ENCODE measurements at places on chromosomes 13 and 19.

DNA sequence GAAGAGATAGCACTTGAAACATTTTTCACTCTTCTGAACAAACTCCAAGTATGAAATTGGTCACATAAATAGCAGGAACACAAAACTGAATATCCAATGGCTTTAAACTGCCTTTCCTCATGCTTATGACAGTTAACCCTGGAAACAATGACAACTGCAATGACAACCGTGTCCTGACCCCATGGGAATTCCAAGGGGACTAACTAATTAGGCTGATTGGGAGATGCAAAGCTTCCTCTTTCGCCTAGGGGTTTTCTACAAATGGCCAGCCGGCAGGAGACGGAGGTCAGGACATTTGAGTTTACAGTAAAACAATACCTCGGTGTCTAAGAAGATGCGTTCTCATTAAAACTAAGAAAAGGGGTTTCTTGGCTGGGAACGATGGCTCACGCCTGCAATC, 53.0 kb upstream of the URAD start:
- peak; percentile 37 for DNase-seq

DNA sequence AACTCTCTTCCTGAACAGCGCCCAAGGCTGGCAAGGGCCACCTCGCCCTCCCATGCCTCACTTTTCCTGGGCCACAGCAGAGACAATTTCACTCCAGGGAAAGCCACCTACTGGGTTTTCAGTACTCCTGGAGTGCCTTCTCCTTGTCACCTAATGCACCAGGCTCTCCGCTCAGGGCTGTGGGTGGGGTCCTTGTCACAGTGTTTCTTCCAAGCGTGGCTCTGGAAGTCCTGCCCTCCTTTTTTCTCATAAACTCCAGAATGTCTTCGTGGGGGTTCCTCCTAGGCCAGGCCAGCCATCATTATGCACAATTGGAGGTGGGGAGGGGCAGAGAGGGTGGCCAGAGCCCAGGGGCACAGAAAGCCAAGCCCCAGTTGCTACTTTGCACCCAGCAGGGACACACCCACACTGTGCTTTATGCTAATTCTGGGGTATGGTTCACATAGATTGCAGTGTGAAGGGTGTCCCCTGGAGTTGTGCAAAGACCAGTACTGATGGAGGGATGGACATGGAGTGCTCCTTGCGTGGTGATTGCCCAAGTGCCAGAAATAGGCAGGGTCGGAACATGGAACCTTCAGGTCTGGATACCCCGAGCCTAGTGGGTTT, 78.8 kb downstream of the CHST8 start:
- DNase-seq: no peak

DNA sequence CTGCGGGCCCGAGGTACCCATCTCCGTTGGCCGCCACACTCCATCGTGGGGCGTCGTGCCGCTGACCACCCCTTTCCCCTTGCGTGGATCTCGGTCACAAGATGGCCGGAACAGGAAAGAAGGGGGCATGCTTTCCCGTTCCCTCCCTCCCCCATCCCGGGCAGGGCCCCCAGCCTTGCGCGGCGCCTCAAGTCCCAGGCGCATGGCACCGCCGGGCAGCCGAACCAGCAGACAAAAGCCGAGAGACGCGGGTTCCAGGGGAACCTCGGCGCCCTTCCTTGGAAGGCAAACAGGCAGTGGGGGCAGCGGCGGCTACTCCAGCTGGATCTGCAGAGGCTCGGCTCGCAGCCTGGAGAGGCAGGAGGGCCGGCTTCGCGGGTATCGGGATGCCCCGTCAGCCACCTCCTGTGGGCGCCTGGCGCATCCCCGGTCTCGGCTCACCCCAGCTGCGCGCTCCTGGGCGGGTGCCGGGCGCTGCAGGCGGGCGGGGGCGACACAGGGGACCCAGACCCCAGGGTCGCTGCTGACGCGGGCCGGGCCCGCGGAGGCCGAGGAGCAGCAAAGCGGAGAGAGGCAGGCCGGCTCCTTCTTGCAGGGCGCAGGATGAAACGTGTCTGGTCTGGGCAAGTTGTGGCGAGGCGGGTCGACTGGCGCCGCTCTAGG, 439 bp downstream of the DZIP1 start:
- DNase-seq: no peak

- DNase-seq: peak; percentile 55
These were observed 1.7 kb downstream of the TGFBR3L start for GRCh38 chr19:7916103-7916954.

- DNase-seq: no peak
These were observed 818.7 kb upstream of the PCDH9 start for GRCh38 chr13:68048802-68049359.

DNA sequence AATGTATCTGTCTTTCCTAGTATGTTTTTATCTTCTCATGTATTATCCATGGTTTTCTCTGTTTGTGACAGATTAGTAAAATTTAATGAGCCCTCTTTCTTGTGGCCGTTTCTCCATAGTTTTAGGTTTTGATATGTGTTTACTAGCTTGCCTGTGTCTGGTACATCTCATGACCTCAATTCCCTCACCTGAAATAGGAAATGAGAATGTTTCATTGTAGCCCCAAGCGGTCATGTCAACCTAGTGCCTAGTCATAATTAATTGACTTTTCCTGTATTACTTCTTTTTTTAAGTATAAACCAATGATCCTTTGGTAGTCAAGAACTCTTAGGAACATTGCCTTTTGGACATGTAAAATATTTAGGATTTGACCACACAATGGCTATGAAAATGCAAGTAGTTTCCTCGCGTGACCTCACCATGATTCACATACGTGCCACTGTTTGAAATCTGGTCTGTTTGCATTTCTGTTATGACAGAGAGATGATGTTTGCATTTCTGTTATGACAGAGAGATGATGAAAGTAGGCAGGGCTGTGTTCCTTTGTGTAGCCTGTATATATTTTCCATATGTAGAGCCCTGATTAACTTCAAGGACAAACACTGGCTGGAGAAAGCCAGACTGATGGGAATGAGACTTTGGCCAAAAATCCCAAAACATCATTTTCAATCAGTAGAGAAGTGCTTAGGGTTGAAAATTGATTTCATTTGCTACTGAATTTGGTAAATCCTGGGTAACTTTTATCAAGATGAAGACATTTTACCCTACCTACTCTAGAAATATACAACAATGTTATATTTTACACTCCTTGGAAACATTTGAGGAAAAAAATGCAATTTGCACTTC, 104.8 kb downstream of the TNFRSF19 start:
- no peak for DNase-seq

DNA sequence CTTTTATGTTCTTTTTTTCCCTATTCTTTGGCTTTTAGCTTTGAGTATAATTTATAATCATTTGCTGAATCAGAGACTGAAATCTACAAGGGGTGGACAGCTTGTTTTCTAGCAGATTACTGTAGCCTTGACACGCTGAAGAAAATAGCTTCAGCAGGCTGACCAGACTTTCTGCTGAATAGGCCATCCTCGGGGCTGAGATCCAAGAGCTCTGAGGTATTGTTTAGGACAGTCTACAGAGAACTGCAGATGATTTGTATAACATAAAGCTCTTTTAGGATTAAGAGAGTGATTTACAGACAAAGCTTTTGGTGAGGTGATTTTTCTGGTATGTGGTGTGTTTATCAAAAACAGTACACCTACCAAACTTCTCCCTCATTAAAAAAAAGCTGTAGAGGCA, 16.8 kb downstream of the POLR1D start:
- no peak for DNase-seq

DNA sequence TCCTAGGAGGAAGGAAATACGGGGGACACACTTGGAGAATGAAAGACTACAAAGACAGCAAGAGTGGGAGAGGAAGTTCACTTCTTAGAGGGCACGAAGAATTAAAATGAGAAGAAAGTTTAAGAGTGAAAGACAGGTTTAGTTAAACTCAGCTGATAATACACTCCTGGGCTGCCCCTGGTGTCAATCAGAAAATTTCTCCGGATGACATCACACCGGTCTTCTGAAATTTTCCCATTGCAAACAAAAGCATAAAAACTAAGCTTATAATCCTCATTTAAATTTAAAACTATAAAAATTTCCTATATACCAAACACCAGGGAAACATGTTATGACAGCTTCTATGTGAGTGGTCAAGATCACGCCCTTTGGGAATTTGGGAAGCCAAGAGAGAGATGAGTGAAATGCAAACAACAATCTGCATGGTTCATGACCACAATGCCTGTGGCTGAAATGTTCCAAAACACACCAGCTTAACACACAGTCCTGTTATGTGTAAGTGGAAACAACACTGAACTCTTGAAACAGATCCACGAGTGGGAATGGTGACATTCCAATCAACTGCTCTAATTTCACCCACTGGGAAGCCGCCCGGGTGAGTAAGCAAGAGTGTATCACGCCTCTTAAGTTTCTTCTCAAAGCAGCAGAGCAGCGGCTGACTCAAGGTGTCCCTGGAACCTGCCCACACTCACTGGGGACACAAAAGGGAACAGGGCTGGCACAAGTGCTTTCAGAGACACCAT, 49.0 kb downstream of the BRD4 start:
- DNase-seq: peak; percentile 47

GRCh38 chr19:34577531-34578101, 96.1 kb downstream of the WTIP start:
- no peak for DNase-seq

GRCh38 chr13:104522235-104523072, 1456.2 kb upstream of the SLC10A2 start:
- no peak for DNase-seq

DNA sequence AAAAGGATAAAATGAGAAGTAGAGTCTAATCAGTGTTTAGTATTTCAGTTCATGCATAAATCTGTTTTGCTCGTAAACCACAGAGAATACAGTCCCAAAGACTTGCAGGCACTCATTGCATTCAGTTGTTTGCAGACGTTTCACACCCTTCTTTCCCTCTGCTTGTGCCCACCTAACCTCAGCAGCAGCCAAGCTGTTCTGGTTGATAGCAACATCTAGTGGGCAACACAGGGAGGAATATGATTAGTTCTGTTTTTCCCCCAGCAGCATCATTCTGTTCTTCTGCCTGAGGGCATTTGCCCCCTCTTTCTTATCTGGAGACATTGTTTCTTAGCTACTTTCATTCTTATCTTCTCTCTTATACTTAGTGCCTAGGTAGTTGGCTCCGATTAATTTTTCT, 135.6 kb downstream of the PAN3 start:
- DNase-seq: no peak

DNA sequence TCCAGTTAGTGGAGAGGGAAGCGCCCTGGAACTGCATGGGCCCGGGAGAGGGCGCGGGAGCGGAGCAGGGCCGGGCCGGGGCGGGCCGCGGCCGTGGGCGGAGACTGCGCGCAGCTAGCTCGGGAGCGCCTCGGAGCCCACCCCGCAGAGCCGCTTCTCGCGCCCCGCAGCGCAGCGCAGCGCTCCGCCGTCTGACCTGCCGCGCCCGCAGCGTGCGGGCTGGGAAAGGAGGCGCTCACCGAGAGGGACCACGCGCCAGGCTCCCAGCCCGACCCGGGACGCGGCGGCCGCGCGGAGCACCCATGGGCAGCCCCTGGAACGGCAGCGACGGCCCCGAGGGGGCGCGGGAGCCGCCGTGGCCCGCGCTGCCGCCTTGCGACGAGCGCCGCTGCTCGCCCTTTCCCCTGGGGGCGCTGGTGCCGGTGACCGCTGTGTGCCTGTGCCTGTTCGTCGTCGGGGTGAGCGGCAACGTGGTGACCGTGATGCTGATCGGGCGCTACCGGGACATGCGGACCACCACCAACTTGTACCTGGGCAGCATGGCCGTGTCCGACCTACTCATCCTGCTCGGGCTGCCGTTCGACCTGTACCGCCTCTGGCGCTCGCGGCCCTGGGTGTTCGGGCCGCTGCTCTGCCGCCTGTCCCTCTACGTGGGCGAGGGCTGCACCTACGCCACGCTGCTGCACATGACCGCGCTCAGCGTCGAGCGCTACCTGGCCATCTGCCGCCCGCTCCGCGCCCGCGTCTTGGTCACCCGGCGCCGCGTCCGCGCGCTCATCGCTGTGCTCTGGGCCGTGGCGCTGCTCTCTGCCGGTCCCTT, at the start of gene MLNR:
Gene MLNR (plus strand): TSS at position 303 of the 820 bp plus-strand sequence. CDS start 0 bp downstream, at position 303.
- DNase-seq: peak; percentile 18

DNA sequence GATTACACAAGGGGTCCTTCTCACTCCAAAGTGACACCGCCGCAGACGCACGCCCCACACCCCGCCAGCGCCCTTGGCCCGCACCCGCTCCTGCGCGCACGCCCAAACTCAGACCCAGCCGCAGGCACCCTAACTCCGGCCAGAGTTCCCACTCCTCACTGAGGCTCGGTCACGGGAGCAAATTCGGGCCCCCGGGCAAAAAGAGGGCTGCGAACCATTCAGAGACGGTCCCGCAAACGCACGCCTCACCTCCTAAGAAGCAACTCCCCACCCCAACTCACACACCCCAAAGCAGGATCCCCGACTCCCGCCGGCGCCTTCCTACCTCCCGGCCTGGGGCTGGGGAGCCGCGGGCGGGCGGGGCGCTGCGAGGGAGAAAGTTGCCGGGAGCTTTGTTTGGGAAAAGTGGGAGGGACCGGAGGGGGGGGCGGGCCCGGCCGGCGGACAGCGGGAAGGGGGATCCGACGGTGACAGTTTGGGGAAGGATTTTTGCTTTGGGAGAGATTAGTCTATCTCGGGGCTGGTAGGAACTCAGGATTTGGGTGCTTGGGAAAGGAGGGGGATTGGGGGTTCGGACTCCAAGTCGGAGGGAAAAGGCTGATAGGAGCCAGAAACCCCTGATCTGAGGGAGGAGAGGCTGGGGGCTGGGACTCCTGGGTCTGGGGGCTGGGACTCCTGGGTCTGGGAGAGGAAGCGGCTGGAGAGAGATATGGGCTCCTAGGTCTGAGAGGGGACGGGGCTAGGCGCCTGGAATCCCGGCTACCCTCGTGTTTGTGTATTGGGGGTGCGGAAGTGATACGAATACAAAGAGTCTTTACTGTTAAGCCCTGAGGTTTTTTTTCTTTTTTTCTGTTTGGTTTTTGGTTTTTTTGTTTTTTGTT, at the start of gene TEAD2:
Gene TEAD2 (minus strand): TSS at position 369 of the 881 bp plus-strand sequence. CDS start 2,341 bp downstream, outside the sequence.
- DNase-seq: no peak

DNA sequence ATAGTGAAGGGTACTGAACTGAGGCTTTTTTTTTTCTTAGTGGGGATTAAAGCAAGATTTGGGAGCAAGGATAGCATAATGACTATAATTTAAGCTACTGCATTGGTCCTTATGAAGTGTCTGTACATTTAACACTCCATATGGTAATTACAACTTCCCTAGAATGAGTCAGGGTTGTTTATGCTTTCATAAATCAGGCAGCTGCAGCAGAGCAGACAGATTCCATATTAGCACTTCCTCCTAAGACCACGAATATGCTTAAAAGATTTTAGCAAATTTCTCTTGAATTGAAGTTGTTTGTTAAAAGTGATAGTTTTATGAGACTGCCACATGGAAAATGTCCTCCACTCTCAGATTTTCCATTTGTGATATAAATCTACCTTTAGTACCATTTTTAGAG, 401.1 kb upstream of the SPRY2 start:
- DNase-seq: no peak

- no peak for DNase-seq
These were observed 399.2 kb downstream of the SPRY2 start for GRCh38 chr13:79941752-79942151.

All from inflammatory macrophage treated with lipopolysaccharide for 4 hours (primary cell).